Bronchus fibroblast of lung (primary cell): ENCODE measurements at places on chromosomes 4 and X. TPM values are rescaled to one million over a fixed set of nuclear protein-coding genes. Genes with fewer than 3 reads are reported as not detected.

HNRNPDL gene
- 156 and 193 TPM in 2 replicates for total RNA-seq

MAGEE1 gene
- under 0.01 and 0.17 TPM in 2 replicates for total RNA-seq

SULT1E1 gene
- total RNA-seq = 4.6 and 4.9 TPM in 2 replicates

LRP2BP gene
- total RNA-seq = under 0.01 and 0.34 TPM in 2 replicates

IL2RG gene
- not detected in 2 replicates for total RNA-seq

TMPRSS11B gene
- total RNA-seq = not detected in 2 replicates

SOD3 gene
- total RNA-seq = 4.5 TPM in 2 replicates

PLXNA3 gene
- 14.4 and 17.8 TPM in 2 replicates for total RNA-seq

CLGN gene
- total RNA-seq = 5.1 and 5.9 TPM in 2 replicates

F8A2 gene
- total RNA-seq = not detected in 2 replicates

PIR gene
- 7.7 and 8.5 TPM in 2 replicates for total RNA-seq

AWAT2 gene
- total RNA-seq = not detected in 2 replicates

KCND1 gene
- 1.3 TPM in 2 replicates for total RNA-seq

BMX gene
- not detected in 2 replicates for total RNA-seq

KDM6A gene
- total RNA-seq = 6.1 and 7.7 TPM in 2 replicates

HAND2 gene
- total RNA-seq = 0.30 and 0.84 TPM in 2 replicates

FOXR2 gene
- not detected in 2 replicates for total RNA-seq

EFHC2 gene
- 1.0 and 1.5 TPM in 2 replicates for total RNA-seq

MFSD8 gene
- total RNA-seq = 6.1 and 6.6 TPM in 2 replicates

CLTRN gene
- 0.15 TPM in 1 of 2 replicates, not detected in the other for total RNA-seq

UGT2B17 gene
- not detected in 2 replicates for total RNA-seq

RPL9 gene
- total RNA-seq = 3,865 and 4,772 TPM in 2 replicates

MAGEB2 gene
- not detected in 2 replicates for total RNA-seq

FGF16 gene
- total RNA-seq = 0.15 TPM in 1 of 2 replicates, not detected in the other

MAGEA12 gene
- not detected in 2 replicates for total RNA-seq

NXF2 gene
- total RNA-seq = not detected in 2 replicates

TAF7L gene
- total RNA-seq = 0.17 and 0.30 TPM in 2 replicates

SLC16A2 gene
- total RNA-seq = 11.4 and 13.6 TPM in 2 replicates

KCNE5 gene
- 0.15 TPM in 1 of 2 replicates, not detected in the other for total RNA-seq

F11 gene
- not detected in 2 replicates for total RNA-seq

PCDH10 gene
- 1.3 and 2.2 TPM in 2 replicates for total RNA-seq

ENPEP gene
- total RNA-seq = under 0.01 and 0.15 TPM in 2 replicates

PGAM4 gene
- not detected in 2 replicates for total RNA-seq

RNF150 gene
- total RNA-seq = 0.74 and 1.0 TPM in 2 replicates

LIMCH1 gene
- total RNA-seq = 0.34 and 2.2 TPM in 2 replicates

UGT2A1 gene
- not detected in 2 replicates for total RNA-seq

PRAF2 gene
- total RNA-seq = 25.6 and 32.1 TPM in 2 replicates

CTAG1A gene
- not detected in 2 replicates for total RNA-seq

CXCL3 gene
- total RNA-seq = 2.4 and 4.6 TPM in 2 replicates

RIPPLY1 gene
- not detected in 2 replicates for total RNA-seq

HMX1 gene
- not detected in 2 replicates for total RNA-seq

ADH1A gene
- not detected in 2 replicates for total RNA-seq

P2RY4 gene
- 0.15 TPM in 1 of 2 replicates, not detected in the other for total RNA-seq

TMPRSS11E gene
- not detected in 2 replicates for total RNA-seq

IRF2 gene
- total RNA-seq = 14.1 and 15.1 TPM in 2 replicates

FAM47E gene
- 0.15 and 0.17 TPM in 2 replicates for total RNA-seq

CXCL9 gene
- not detected in 2 replicates for total RNA-seq

PDE5A gene
- total RNA-seq = 63.9 and 77.8 TPM in 2 replicates

GPR82 gene
- not detected in 2 replicates for total RNA-seq

BANK1 gene
- 0.15 and 0.17 TPM in 2 replicates for total RNA-seq

PABPC4L gene
- 0.59 and 1.0 TPM in 2 replicates for total RNA-seq

ARHGAP36 gene
- total RNA-seq = not detected in 2 replicates

ZAR1 gene
- total RNA-seq = not detected in 2 replicates

FGFBP2 gene
- total RNA-seq = not detected in 2 replicates

TLR8 gene
- not detected in 2 replicates for total RNA-seq

TRIM61 gene
- 0.67 and 1.0 TPM in 2 replicates for total RNA-seq

CFAP47 gene
- total RNA-seq = not detected in 2 replicates

PARM1 gene
- total RNA-seq = 0.15 and 0.17 TPM in 2 replicates
